ENCODE measurements at places on chromosomes 3 and 15.
A peak's percentile ranks its signal among the peaks of the same experiment; 100 is the strongest.

DNA sequence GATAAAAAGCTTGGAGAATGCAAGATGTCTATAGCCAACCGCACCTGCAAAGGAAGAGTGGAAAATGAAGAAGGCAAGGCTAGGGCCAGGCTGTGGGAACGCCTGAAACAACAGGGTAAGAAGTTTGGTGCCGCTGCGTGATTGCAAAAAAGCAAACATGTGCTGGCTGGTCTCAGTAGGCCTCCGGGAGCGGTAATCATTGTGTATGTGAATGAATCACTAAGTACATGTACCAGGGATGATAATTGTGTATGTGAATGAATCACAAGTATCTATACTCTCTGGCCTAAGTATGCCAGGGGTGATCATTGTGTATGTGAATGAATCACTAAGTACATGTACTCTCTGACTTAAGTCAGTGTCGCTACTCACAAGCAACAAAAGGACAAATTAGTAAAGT lies 40.3 kb upstream of the PARL start:
- no peak for DNase-seq

DNA sequence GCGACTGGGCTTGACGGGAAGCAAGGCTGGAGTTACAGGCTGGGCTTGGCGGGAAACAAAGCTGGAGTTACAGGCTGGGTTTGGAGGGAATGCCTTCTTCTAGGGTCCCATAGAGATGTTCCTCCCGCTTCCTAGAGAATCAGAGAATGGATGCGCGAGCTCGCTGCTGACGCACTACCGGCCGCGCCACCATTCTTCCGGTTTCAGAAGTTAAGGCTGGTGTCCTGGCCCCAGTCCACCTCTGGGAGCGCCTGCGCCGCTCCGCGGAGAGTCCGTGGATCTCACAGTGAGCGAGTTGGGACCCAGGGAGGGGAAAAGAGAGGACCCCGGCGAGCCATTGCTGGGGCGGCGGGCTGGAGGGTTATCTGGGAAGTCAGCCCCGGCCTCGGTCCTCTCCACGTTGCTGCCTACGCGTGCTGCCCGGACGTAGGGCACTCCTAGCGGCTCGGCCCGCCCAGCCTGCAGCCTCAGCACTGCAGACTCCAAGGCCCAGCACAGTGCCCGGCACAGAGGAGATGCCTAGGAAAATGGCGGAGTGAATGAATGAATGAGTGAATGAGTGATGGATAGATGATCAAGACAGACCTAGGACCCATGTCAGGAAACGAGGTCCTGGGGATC lies at the start of gene ZNF502:
ZNF502 (plus strand) TSS at position 206 of the 621 bp plus-strand sequence. CDS start 7,602 bp downstream, outside the sequence.
- DNase-seq = peak; percentile 95

DNA sequence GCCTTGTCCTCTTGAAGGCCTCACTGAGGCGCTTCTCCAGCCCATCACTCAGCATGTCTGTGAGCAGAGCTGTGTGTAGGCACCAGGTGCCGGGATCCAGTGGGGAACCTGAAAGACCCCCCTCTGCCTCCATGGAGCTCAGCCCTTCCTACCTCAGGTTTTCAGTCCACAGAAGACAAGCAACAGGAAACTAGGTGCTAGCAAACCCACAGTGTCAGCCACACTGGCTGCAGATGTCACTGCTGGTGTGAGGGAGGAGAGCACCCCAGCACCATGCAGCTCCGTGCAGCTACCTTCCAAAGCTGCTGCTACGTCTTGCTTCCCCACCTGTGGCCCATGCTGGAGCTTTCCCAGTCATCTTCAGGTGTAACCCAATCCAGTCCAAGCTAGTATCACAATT lies 17.9 kb downstream of the PSTPIP1 start:
- no peak for DNase-seq

DNA sequence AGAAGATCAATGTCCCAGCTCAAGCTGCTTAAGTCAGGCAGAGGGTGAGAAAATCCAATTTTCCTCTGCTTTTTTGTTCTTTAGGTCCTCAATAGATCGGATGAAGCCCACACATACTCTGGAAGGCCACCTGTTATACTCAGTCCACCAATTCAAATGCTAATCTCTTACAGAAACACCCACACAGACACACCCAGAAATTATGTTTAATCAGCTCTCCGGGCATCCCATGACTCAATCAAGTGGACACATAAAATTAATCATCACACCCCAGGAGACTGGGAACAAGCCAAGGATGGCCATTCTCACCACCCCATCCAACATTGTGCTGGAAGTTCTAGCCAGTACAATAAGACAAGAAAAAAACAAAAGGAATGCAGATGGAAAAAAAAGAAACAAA lies 67.8 kb upstream of the SLC24A5 start:
- DNase-seq = peak; percentile 64

GRCh38 chr15:85710340-85710842 lies 84.3 kb downstream of the KLHL25 start:
- no peak for DNase-seq

- no peak for DNase-seq
Observed at GRCh38 chr15:91471468-91471867, 371.4 kb downstream of the SV2B start.

GRCh38 chr3:5057272-5057671 lies 64.8 kb upstream of the ARL8B start:
- DNase-seq = no peak

DNA sequence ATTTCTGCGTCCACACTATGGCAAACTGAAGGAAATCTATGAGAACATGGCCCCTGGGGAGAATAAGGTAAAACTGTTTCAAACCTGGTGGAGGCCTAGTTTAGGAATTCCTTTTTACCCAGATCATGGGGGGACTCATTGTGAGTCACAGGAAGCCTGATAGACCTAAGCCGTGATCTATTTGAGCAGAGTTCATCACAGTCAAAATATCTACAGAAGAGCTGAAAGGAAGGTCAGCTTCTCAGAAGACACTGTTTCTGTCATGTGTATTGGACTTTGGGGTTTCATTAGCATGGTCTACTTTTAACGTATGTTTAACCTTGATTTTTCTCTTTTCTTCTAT lies 1.3 kb downstream of the PSMD2 start:
- DNase-seq = no peak

GRCh38 chr15:71465131-71465955 lies 345.0 kb upstream of the NR2E3 start:
- no peak for DNase-seq

DNA sequence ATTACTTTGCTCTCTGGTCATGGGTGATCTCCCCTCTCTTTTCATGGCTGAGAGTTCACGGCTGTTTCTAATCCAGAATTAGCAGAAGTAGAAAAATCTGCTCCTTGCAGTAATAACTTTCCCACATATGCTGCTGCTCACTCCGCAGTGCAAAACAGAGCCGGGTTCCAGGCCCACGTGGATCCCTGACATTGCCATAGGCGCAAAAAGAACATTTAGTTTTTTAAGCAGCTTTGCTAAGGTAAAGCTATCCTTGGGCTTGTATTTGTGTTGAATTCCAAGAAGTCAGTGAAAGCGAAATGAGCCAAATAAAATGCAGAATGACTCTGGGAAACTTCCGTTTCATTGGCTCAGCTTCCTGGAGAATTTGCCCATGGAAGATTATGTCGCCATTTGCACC lies 633.7 kb upstream of the SUCLG2 start:
- peak; percentile 45 for DNase-seq

GRCh38 chr3:182357928-182358327 lies 435.4 kb upstream of the ATP11B start:
- no peak for DNase-seq

DNA sequence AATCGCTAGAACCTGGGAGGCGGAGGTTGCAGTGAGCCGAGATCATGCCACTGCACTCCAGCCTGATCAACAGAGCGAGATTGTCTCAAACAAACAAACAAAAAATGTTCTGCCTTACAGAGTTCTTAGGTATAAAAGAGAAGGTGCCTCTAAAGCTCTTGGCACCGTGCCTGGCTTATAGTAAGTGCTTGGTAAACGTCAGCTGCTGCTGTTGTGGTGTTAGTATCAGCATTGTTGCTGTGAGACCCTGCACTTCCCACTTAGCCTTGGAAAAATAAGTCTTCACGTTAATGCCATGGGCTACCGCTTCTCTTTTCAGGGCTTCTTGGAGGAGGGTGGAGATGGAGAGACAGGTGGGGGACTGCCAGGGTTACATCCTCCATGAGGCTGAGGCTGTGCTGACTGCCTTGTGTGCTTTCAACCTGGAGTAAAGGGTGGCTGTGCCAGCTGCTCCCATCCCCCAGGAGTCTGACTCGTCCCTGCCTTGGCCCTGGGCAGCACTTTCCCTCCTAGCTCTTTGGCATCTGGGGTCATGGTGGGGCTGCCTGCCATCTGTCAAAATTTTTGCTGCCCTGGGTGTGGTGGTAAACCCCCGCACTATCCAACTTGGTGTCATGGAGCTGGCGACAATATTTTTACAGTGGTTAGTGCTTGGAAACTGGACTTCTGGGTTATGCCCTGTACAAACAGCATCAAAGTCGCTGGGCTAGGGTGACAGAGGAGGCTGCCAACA lies 17.8 kb downstream of the FLNB start:
- no peak for DNase-seq

GRCh38 chr3:37859908-37860199 lies 1.8 kb upstream of the CTDSPL start:
- DNase-seq = no peak

DNA sequence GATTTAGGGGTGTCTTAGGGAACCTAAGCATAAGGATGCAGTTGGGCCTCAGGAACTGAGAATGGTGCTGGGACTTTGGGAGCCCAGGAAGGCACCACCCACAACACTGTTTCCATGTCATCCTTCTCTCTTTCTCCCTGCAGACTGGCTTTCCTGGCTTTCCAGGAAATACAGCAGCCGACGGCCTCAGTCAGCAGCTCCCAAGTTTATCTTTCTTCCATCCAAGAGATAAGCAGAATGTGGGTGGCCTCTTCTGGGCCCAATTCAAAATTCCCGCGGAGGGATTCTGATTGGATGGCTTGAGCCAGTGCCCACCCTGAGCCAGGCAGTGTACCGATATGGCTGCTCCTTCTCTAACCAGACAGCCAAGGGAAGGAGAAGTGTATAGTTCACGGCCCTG lies 4.5 kb upstream of the CLN6 start:
- DNase-seq = peak; percentile 62

DNA sequence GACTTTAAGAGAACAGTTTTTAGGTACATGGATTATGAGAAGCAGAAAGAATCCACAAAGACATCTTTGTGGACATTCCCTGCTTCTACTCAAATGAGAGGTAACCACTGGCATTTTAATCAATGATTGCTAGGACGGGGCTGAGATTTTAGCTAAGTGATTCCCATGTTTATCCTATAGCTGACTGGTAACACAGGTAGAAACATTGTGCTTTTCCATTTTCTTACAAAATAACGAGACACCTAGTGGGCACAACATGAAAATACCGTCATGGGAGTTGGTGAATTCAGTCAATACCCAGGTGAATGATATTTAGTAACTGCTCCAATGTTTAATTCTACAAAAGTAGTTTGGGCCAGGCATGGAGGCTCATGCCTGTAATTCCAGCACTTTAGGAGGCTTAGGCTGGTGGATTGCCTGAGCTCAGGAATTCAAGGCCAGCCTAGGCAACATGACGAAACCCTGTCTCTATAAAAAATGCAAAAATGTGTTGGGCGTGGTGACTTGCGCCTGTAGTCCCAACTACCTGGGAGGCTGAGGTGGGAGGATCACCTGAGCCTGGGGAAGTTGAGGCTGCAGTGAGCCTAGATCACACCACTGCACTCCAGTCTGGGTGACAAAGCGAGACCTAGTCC lies 37.2 kb upstream of the DENND4A start:
- no peak for DNase-seq

GRCh38 chr15:70531576-70531975 lies 231.8 kb downstream of the UACA start:
- no peak for DNase-seq

DNA sequence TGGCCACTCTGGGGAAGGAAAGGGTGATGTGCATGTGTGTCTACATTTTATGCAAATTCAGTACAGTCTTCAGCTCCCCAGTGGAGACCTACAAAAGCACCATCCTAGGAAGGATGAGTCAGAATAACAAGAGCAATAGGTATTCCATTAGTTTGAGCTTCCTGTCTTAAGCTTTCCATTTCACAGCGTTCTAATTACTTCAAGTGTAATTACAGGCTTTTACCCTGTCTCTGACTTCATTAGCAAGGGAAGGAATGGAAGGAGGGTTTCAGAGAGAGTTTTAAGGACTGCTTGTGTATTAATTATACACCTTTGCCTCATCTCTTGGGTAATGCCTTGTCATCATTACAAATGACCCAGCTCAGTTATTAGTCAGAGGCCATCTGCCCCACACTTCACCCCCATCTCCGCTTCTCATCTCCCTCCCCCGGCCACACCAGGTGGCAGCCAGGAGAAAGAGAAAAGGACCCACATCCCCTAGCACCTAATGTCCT lies 202.8 kb upstream of the MRPL3 start:
- no peak for DNase-seq

- no peak for DNase-seq
Observed at GRCh38 chr3:196949285-196949619, 6.9 kb upstream of the NCBP2 start.

DNA sequence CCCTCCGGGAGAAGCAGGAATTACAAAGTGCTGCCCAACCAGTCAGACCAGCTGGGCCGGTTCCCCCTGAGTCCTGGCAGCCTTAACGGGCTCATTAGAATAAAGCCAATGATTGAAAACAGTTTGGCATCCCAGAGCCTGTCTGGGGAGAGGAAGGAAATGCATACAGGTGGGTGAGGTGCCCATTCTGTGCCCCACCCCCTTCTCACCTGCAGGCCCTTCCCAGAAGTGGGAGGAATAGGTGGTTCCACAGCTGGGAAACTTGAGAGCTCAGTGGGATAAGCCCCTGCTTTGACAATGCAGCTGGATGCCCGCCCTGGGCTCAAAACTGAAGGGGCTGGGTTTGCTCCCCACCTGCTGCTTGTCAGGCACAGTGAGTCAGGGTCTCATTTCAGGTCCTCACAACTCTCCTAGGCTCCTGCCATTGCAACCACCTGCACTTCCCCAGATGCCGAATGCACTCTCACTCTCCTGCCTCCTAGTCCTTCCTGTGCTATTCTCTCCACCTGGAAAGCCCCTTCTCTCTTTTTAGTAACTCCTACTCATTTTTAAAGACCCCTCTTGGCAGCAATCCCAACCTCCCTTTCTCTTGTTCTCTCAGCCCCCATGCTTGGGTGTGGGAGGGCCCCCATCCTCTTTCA lies 5.5 kb upstream of the BUB1B start:
- peak; percentile 53 for DNase-seq

DNA sequence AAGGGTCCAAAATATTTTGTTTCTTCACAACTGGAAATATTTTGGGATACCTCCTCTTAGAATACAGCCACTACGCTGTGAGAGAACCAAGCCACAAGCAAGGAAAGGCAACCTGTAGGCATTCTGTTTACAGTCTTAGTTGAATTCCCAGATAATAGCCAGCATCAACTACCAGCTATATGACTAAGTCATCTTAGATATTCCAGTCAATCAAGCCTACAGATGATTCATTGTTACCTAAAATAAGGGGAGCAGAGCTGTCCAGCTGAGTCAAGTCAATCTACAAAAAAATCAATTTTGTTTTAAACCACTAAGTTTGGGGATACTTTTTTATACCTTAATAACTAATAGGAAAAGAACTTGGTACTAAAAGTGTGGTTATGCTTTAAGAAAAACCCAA lies 526.4 kb upstream of the DPPA4 start:
- DNase-seq = no peak

DNA sequence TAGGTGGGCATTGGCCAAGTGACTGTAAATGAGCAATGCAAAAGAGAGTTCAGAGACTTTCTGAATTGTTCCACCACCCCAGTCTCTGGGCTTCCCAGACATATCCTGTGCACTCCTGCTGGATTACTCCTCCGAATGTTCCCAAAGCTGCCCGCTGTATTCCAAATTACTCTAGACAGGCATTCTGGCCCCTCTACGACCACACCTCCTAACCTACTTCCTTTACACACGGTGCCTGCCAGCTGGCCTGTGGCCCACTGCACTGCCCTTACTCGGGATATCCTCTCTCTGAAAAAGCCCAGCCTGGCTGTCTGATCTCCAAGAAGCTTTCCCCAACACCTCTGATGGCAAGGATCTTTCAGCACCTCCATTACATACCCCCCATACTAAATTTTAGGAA lies 66.6 kb downstream of the DUT start:
- no peak for DNase-seq

Measured in esophagus muscularis mucosa (tissue), 4 donors.